T-cell (primary cell): ENCODE measurements at places on chromosomes 5 and 9. TPM values are rescaled to one million over a fixed set of nuclear protein-coding genes. Genes with fewer than 3 reads are reported as not detected.
A peak's percentile ranks its signal among the peaks of the same experiment; 100 is the strongest.

The CCL27 gene
- not detected for total RNA-seq

The DIRAS2 gene
- total RNA-seq, result not detected

The LHFPL2 gene
- total RNA-seq, result 0.33 TPM

The RUSC2 gene
- 1.2 TPM for total RNA-seq

The GPR150 gene
- 1.6 TPM for total RNA-seq

The HSPB3 gene
- total RNA-seq, result not detected

The IL33 gene
- total RNA-seq, result not detected

The DEPDC1B gene
- total RNA-seq, result 0.98 TPM

The PCDHB6 gene
- total RNA-seq, result not detected

DNA sequence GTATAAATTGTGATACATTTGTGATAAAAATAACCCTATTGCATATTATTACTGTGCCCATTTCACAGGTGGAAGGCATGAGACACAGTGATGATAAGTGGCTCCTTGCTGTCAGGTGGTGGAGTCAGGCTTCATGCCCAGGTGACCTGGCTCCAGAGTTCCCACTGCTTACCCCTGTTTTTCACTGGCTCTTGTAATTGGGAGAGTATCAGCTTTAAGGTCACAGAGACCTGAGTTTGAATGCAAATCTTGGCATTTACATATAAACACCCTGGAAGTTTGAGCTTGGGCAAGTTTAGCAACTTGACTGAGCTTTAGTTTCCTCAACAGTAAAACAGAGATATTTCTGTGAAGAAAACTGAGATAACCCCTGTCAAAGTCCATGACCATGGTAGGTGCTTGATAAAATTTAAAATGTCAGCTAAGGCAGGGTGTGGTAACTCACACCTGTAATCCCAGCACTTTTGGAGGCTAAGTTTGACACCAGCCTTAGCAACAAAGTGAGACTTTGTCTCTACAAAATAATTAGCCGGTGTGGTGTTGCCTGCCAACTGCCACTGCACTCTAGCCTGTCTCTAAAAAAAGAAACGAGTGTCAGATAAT is 29.2 kb downstream of the MAT2B start:
- no peak overlapping the region for H3K27ac ChIP-seq
- no peak for DNase-seq
- no peaks in the 10 kb centered on the region for H3K36me3 ChIP-seq
- no peaks in the 10 kb centered on the region for H3K4me1 ChIP-seq

DNA sequence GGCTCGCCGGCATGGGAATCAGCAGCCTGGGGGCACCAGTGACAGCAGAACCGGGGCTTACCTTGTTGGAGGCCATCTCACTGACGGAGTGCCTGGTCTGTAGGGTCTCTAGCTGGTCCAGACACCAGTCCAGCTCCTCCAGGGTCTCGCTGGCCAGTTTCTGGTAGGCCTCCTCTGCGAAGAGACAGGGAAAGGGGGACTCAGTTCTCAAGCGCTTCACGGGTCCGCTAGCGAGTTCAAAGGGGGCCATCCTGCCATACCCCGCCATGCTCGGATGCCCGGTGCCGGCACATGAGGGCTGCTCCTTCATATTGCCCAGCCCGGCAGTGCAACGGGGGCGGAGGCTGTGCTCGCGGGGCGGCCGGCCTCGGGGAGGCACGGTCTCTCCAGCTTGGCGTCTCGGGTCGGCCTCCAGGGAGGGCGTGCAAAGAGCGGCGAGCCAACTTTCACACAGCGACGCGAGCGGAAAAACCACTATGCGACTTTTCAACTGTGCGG is 456.0 kb downstream of the RAB3C start:
- H3K27ac ChIP-seq, result peak overlapping the region; percentile 87
- H3K4me1 ChIP-seq, result peaks cover 49% of the 10 kb centered on the region
- peak overlapping the region; percentile 98 for H3K4me3 ChIP-seq
- H3K27me3 ChIP-seq, result no peaks in the 10 kb centered on the region
- DNase-seq, result no peak

GRCh38 chr9:121833061-121833460 is 181.6 kb downstream of the DAB2IP start:
- no peaks in the 10 kb centered on the region for H3K27me3 ChIP-seq
- no peak overlapping the region for H3K4me3 ChIP-seq
- DNase-seq, result no peak
- H3K36me3 ChIP-seq, result no peaks in the 10 kb centered on the region

GRCh38 chr9:134476272-134476941 is 150.2 kb downstream of the RXRA start:
- no peak overlapping the region for H3K4me3 ChIP-seq
- peak overlapping the region; percentile 58 for H3K27ac ChIP-seq
- H3K4me1 ChIP-seq, result peaks cover 12% of the 10 kb centered on the region
- no peaks in the 10 kb centered on the region for H3K27me3 ChIP-seq
- no peak for DNase-seq
- H3K36me3 ChIP-seq, result no peaks in the 10 kb centered on the region

DNA sequence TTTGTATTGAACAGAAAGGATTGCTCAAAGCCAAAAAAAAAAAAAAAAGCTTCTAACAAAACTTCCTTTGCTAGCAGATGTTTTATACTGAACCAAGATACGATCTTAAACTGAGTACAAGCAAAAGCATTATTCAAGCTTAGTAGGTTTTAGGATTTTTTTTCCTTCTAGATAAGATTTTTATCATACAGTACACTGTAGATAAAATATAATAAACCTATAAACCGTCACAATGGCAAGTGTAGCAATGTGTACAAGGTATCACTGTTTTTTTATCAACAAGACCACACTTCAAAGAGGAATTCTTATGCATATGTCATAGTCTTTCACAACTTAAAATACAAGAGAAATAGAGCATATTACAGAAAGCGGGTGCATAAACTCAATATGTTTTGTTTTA is 56.5 kb upstream of the TRPM3 start:
- no peaks in the 10 kb centered on the region for H3K4me1 ChIP-seq
- H3K27ac ChIP-seq, result no peak overlapping the region
- no peak overlapping the region for H3K4me3 ChIP-seq
- no peaks in the 10 kb centered on the region for H3K36me3 ChIP-seq
- DNase-seq, result no peak

DNA sequence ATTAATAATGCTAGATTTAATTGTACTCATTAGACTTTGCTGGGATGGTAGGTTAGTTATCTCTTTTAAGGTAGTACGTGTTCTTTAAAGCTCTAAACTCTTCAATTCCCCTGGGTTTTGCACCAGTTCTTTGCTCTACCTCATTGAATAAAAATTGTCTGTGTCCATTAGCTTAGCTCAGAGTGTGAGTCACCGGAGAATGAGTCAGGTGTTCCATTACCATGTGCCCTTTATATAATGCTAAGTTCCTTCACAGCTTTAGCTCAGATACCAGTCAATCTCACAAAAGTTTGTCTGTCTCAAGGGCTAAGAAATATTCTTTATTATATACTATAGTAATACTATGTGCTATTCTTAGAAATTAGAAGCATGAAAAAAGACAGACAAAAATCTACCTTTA is 339.4 kb downstream of the PRELID2 start:
- no peaks in the 10 kb centered on the region for H3K36me3 ChIP-seq
- no peak for DNase-seq
- no peaks in the 10 kb centered on the region for H3K27me3 ChIP-seq

- DNase-seq, result no peak
- H3K4me1 ChIP-seq, result no peaks in the 10 kb centered on the region
- H3K27ac ChIP-seq, result no peak overlapping the region
- H3K4me3 ChIP-seq, result no peak overlapping the region
- no peaks in the 10 kb centered on the region for H3K27me3 ChIP-seq
These were observed 2.5 kb upstream of the HSPB3 start for GRCh38 chr5:54453046-54453445.

GRCh38 chr5:140966293-140967225 is at the start of gene PCDHAC2:
TSS of gene PCDHAC2 (plus strand) at chr5:140966476. CDS start at chr5:140966767, 291 bp downstream.
- H3K4me1 ChIP-seq, result no peaks in the 10 kb centered on the region
- H3K4me3 ChIP-seq, result no peak within 1 kb of the TSS
- no peak for DNase-seq
- no peaks in the 10 kb centered on the region for H3K36me3 ChIP-seq
- no peak within 1 kb of the TSS for H3K27ac ChIP-seq
- H3K27me3 ChIP-seq, result peaks cover 15% of the 10 kb centered on the region

DNA sequence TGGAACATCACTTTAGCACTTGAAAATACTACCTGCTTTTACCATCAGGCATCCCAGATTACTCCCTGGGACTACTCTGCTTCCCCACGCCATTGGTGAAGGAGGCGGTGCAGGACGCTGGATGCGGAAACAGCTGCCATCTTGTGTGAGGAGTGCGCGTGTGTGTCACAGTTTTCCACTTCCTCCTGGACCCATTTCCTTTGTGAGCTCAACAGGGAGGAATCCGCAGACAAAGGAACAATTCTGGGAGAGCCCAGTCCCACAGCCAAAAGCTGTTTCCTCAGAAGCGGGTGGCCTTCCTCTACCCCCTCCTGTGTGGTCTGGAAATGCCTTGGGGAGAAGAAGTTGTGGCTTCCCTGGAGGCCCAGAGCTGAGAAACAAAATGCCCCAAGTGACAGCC is 16.8 kb downstream of the AFAP1L1 start:
- DNase-seq, result no peak
- H3K36me3 ChIP-seq, result no peaks in the 10 kb centered on the region
- H3K27ac ChIP-seq, result no peak overlapping the region
- H3K4me1 ChIP-seq, result no peaks in the 10 kb centered on the region
- H3K27me3 ChIP-seq, result no peaks in the 10 kb centered on the region

GRCh38 chr5:53713978-53714666 is 153.7 kb downstream of the NDUFS4 start:
- H3K36me3 ChIP-seq, result no peaks in the 10 kb centered on the region
- no peak overlapping the region for H3K27ac ChIP-seq
- no peak for DNase-seq
- H3K4me3 ChIP-seq, result no peak overlapping the region

GRCh38 chr9:110916403-110916802 is 121.9 kb downstream of the LPAR1 start:
- no peaks in the 10 kb centered on the region for H3K36me3 ChIP-seq
- H3K27me3 ChIP-seq, result no peaks in the 10 kb centered on the region
- no peaks in the 10 kb centered on the region for H3K4me1 ChIP-seq
- no peak overlapping the region for H3K27ac ChIP-seq
- DNase-seq, result no peak

DNA sequence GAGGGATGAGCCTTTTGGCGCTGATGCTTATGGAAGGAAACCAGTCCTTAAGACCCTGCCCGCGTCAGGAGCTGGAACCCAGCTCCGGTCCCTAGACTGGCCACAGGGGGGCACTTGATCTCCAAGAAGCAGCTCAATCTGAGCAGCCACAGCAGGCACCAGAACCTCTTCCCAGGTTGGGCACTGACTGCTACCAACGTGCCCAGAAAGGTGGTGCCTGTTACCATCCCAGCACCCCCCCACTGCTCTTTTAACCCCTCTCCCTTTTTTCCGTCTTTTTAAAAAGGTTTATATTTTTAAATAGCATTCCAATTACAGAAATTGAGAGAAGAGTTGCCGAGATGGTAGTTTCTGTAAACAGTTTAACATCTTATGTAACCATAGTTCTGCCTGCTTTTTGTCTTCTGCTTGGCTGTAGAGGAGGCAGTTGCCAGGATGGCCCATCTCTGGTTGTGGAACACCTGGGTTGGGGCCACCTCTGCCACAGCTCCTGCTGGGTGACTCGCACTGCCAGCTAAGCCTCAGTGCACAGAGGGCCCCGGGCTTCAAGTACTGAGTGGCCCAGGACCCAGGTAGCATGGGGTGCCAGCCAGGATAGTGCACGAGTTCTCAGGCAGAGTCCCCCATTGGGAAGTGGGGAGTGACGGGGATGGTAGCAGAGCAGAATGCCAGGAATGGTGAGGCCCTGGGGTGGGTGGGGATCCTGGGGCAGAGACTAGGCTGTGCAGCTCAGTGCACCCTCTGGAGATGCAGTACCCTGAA is 62.8 kb downstream of the PFDN1 start:
- no peak overlapping the region for H3K27ac ChIP-seq
- peaks cover 7% of the 10 kb centered on the region for H3K4me1 ChIP-seq
- H3K36me3 ChIP-seq, result no peaks in the 10 kb centered on the region
- no peaks in the 10 kb centered on the region for H3K27me3 ChIP-seq
- DNase-seq, result peak; percentile 41
- H3K4me3 ChIP-seq, result no peak overlapping the region

- no peaks in the 10 kb centered on the region for H3K27me3 ChIP-seq
- H3K4me3 ChIP-seq, result no peak overlapping the region
These were observed 67.8 kb downstream of the DROSHA start for GRCh38 chr5:31464081-31464480.

DNA sequence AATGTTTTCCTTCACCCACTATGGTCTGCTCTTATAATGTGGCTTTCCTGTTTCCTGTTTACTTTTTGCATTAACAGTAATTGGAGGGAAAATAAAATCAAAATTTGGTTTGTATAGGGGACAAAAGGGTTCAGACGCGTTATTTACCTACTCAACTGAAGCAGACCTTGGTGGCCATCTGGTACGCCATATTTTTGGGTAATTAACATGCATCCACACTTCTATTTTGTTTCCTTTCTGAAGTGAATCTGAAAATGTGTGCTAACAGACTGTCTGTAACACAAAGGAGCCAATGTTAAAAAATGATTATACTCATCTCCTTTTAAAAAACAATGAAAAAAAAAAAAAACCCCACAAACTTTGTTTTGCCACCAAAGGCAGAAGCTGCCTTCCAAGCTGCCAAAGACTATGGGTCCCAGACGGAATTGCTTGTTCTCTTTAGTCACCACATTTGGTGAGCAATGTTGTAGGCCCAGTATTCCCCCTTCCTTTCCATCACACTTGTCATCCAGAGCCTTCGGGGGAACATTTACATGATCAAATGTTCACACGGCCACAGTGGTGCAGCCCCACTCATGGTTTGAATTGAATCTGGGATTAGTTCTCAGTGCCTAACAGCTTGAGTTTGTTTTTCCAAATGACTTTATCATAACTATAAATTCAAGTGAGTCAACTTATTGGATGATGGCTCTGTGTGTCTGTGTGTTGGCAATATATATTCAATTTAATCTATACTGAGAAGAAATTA is 323.7 kb upstream of the CD180 start:
- peak overlapping the region; percentile 21 for H3K27ac ChIP-seq
- no peak overlapping the region for H3K4me3 ChIP-seq
- H3K36me3 ChIP-seq, result no peaks in the 10 kb centered on the region
- no peaks in the 10 kb centered on the region for H3K27me3 ChIP-seq

GRCh38 chr9:109270971-109271925 is 49.6 kb downstream of the EPB41L4B start:
- no peak overlapping the region for H3K27ac ChIP-seq
- no peaks in the 10 kb centered on the region for H3K36me3 ChIP-seq
- H3K4me3 ChIP-seq, result no peak overlapping the region
- peaks cover 2% of the 10 kb centered on the region for H3K27me3 ChIP-seq
- no peaks in the 10 kb centered on the region for H3K4me1 ChIP-seq
- DNase-seq, result no peak

- no peak overlapping the region for H3K27ac ChIP-seq
- peaks cover 26% of the 10 kb centered on the region for H3K4me1 ChIP-seq
- DNase-seq, result no peak
- no peaks in the 10 kb centered on the region for H3K36me3 ChIP-seq
These were observed 60.7 kb downstream of the SLC1A1 start for GRCh38 chr9:4550777-4551484.

- H3K4me3 ChIP-seq, result no peak overlapping the region
- DNase-seq, result no peak
- no peaks in the 10 kb centered on the region for H3K36me3 ChIP-seq
- no peaks in the 10 kb centered on the region for H3K4me1 ChIP-seq
These were observed 158.3 kb upstream of the MAP3K1 start for GRCh38 chr5:56656846-56657726.
